ENCODE measurements at places on chromosomes 6 and 20.

DNA sequence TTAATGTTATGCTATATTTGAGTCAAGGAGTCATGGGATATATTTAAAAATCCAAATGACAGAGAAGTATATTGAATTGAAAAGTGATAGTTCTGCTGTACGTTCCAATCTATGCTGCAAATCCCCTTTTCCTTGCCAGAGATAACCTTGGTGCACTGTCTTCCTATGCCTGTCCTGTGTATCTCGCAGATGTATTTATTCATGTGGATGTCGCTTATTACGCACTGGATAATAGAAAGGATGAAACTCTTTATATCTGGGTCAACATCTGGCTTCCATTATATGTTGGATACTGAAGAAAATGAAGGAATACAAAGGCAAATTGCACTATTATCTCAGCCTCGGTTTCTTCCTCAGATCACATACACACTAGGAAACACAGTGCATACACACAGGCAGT, 331.3 kb downstream of the BCKDHB start:
- DNase-seq: no peak

DNA sequence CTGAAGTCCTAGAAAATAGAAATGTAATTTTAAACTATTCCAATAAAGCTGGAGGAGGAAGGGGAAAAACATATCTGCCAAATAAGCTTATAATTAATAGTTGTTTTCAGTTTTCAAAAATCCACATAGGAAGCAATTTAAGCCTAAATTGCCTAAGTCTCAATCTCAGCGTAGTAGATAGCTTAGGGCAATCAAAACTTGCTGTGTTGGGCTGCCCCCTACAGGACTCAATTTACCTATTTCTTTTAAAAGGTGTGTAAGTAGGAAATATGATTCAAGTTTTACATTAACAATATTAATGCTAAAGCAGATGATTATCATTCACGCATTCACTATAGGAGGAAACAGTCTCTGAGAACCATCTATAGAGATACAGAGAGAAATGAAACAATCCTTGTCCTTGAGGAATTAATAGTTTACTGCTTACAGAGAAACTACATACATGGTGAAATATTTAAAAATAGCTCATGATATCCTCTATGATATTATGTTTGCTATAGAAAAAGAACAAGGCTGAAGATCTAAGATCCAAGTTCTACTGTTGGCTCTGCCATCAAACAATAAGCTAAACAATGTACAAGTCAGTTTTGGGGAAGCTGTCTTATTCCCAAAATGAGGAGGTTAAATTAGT, 102.1 kb downstream of the ATG5 start:
- peak; percentile 37 for DNase-seq

DNA sequence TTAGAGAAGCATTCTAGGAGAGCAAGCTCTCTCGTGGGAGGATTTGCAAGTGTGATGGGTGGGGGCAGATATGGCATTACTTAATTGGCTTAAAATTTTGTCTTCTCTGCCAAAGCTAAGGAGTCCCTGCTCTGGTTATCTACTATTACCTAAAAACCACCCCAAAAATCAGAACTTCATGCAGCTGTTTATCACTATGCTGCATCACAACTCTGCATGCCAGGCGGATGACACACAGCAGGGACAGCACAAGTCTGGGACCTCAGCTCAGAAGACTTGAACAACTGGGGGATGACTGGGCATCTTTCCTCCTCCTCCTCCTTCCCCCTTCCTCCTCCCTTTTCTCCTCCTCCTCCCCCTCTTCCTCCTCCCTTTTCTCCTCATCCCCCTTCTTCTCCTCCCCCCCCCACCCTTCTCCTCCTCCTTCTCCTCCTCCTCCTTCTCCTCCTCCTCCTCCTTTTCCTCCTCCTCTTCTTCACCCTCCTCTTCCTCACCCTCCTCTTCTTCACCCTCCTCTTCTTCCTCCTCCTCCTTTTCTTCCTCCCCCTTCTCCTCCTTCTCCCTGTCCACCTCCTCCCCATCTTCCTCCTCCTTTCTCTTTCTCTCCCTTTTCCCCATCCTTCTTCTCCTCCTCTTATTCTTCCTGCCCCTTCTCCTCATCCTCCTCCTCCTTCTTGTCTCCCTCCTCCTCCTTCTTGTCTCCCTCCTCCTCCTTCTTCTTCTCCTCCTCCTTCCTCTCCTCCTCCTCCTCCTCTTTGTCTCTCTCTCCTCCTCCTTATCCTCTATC, 218.6 kb upstream of the PMEPA1 start:
- DNase-seq: no peak

DNA sequence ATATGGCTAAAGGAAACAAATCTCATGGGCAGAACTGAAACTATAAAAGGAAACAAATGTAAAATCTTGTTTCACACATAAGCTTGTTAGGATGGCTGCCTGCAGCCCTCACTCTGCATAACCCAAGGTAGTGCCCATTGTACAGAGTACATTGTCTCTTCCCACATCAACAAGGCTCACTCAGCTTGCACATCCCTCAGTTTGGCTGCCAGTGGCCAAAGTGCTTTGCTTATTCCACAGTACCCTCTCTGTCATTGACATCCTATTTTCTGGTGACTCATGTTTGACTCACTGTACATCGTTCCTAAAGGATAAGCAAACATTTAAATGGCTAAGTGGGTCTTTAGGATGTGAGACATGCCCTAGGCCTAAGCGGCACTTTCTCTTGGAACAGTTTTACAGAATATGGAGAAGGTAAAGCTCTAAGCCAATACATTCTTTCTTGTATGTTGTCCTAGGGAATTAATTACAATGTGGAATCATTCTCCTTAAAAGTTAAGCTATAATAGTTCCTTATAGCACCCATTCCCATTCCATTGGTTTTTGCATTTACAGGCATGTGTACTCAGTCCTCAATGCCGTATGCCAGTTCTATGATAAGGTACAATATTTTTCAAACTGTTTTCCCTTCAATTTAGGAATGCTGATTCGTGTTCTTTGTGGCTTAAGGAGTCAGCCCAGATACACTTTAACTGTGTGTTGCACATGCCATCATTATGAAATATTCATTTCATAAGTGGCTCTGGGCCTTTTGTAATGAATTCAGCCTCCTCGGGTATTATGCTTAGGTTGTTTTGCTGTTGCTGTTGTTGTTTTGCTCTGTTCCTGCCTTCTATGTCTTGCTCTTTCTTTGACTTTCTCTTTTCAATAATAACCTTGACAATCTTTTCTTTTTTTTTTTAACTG, 5.5 kb downstream of the ANKEF1 start:
- peak; percentile 16 for DNase-seq

- no peak for DNase-seq
Observed at GRCh38 chr6:117381749-117382148, 44.0 kb downstream of the ROS1 start.

DNA sequence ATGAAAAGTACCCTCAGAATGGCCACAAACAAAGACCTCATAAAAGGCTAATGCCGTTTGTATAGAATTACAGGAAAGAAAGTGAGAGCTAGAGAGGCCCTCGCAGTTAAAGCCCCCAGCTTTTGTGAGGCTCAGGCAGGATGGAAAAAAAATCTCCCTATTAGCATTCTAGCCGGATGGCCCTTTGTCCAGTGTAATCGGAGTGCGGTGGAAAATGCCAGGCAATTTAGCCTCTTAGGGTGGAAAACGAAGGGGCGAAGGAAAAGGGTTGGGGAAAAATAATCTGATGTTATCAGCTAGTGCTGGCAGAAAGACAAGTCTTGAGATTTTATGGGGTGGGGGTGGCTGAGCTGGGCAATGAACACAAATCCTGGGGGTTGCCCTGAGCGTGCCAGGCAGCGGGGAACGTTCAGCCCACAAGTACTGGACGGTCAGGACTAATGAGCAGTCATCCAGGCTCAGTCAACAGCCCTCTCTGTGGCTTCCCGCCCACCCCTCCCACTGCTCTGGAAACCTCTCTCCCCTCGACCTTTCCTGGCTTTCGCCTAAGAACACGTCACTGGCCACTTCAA, 92.4 kb downstream of the PSMG4 start:
- no peak for DNase-seq

DNA sequence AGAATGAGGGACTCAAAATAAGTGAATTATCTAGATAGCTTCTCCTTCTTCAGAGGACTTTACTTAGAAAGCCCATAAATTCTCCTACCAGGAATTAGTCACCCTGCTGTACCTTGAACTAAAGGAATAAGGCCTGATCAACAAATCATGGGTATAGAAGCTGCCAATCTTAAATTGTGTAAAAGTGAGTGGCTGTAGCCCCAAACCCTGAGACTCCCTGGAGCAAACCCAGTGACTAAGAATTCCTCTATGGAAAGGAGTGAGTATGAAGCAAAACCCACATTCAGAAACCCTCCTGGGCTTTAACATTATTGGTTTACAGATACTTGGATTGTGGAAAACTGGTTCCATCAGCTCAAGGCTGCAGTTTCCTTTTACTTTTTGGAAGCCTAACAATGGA, 285.8 kb upstream of the TBX18 start:
- DNase-seq: no peak

GRCh38 chr20:6956056-6956455, 188.6 kb downstream of the BMP2 start:
- no peak for DNase-seq

DNA sequence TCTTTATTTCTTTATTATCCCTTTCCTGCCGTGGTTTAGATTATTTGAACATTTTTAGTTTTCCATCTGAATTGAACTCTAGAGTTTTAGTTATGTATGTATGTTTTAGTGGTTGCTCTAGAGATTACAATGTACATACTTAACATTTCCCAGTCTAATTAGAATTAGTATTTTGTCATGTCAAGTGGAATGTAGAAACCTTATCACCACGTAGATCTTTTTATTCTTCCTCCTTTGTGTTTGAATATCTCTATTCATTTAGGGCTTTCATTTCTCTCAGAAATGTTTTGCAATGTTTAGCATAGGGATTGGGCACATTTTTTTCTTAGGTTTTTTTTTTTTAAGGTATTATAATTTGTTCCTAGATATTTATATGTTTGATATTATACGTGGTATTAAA, 73.1 kb upstream of the EZR start:
- DNase-seq: no peak

- DNase-seq: no peak
Observed at GRCh38 chr20:46056970-46057855, 28.2 kb downstream of the SLC12A5 start.

DNA sequence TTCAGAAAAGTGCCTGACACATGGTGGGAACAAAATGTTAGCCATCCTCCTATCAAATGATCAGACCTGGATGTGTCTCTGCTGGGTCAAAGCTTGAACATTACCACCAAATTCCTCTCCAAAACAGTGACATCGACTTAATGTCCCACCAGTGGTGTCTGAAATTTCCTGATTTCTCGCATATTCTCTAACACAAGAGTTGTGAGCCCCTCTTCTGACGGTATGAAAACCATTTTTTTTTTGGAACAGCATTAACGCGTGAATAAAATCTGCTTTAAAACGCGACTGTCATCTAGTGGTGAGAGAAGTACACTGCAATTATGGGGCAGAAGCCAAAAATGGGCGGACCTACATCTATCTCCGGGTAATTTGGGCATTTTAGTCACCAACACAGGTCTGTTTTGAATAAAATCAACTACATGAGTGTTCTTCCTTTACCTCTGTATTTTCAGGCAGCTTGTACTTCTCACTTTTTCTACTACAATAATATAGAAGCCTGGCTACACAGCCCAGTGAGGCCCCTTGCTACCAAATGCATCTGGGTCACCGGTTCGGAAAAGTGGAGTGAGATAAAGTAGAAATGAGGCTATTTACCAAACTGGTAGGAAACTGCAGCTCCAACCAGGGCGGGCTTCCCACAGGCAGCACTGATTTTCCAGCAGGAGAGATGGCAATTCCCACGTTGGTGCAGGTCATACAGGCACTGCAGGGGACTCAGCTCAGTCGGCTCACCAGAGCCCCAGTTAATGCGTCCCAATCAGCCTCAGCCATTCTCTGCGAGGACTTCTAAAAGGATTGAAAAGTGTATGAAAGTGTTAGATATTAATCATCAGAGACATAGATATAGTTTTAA, 27.4 kb downstream of the MGME1 start:
- DNase-seq: no peak

DNA sequence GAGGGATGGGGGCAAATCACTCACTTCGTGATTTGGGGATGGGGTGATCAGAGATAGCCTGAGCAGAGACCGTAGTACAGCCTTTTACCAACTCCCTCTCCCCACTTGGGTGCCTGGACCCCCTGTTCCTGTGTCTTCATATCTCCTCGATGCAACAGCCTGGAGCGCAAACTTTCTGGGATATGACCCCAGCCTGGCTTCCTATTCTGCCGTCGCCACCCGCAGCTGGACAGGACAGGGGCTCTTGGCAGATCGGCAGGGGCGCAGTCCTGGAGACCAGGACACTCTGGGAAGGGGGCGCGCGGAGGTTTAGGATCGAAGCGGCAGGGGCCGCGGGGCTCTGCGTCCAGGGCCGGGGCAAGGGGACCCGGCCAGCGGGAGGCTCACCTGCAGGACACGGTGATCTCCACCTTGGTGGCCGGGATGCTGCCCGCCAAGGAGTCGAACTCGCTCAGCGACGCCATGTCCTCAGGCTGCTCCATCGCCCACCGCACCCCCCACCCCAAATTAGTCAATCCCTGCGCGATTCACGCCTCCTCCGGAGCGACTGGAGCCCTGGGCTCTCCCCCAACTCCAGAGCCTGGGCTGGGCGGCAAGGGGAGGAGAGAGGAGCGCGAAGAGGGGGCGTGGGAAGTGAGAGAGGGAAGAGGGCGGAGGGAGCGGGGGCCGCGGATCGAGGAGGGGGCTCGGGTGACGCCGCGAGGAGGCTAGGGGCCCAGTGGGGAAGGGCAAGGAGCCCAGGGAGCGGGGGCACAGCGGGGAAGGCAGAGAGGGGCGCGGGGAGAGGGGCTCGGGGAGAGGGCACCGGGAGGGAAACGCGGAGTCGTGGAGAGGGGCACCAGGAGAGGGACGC, at the start of gene CPNE5:
Gene CPNE5, minus strand, starts transcription at position 549 of the 853 bp plus-strand sequence. Its CDS starts 67 bp downstream, at position 482.
- no peak for DNase-seq

- peak; percentile 90 for DNase-seq
Observed at GRCh38 chr20:47317127-47317895, 39.2 kb downstream of the ZMYND8 start.

GRCh38 chr6:144534180-144534579, 249.0 kb downstream of the UTRN start:
- DNase-seq: no peak

DNA sequence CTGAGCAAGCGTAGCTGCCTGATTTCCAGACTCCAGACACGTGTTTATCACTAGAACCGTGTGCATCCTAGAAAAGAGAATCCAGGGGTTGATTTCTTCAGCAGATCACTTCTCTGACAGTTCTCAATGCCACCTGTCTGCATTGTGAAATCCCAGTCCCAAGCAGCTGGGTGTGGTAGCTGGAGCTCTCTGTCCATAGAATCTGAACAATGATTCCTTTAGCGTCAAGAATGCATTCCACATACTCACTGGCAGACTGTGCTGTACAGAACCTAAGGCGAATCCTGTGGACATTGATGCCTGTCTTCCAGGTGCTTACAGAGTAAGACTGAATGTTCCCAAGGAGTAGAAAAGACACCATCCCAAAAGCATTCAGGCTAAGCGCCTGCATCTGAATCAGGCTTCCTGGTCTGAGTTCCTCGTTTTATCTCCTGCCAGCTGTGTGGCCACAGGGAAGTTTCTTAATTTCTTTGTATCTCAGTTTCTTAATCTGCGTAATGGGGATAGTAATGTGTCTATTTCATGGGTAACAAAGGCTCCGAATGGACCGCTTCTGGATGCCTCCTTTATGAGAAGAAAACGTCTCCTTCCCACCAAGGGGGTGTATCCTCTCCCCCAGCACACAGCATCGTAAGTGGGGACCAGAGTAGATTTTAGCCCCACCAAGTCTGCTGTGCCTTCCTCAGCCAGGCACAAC, 10.4 kb upstream of the TRAF3IP2 start:
- DNase-seq: no peak

Measured in AG04449 (cell line).